Activated CD4-positive, alpha-beta T cell treated with anti-CD3 and anti-CD28 coated beads, Interleukin-2, amount 50 U/mL, for 48 hours (primary cell): ENCODE measurements at places on chromosomes 5 and 9.

DNA sequence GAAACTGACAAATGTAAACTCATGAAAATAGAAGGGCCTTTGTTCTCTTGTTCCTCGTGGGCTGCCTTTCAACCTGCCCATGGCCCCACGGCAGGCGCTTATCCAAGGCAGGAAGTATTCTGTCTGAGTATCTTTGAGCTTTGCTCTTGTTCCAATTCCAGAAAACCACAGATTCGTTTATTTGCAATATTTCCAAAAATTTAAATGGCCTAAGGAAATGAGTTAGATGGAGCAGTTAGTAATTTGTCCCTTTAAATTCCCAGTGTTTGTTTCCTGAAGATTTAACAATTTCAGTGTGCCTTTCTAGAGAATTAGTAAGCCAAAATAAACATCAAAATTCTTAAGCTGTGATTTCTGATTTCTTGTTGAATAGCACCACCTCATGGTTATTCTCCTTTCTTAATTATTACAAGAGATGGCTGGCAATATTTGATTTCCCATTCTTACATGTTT lies 299.4 kb upstream of the RASA1 start:
- no peak for DNase-seq

DNA sequence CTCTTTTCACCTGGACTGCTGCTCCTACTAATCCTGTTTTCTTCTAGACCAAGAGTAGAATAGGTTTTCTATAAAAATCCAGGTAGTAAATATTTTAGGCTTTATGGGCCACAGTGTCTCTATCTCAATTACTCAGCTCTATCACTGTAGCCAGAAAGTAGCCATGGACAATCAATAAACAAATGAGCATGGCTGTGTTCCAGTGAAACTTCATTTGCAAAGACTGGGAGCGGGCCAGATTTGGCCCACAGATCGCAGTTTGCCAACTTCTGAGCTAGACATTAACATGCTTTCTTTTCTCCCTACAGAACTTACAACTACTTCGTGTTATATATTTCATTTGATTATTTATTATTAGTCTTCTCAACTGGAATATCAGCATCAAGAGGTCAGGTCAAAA lies 30.2 kb downstream of the BRINP1 start:
- no peak for DNase-seq

- no peak for DNase-seq
Observed at GRCh38 chr9:107699231-107699630, 209.7 kb upstream of the KLF4 start.

GRCh38 chr5:53114988-53115387 lies 5.4 kb upstream of the MOCS2 start:
- DNase-seq, result no peak

DNA sequence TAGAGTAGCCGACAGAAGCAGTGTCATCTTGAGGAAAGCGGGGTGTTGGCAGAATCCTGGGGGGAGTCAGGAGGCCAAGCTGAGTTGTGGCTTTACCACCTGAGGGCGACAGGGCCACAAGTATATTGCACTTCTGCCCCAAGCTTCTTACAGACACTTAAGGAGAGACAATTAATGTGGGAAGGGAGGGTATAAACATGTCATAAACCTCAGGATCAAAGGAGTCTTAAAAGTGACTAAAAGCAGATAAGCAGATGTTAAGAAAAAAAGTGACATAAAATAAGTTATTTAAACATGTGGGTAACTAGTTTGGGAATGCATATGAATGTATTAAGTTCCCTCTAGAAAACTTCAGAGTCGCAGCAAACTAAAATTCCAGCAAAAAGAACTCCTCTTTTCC lies 63.9 kb downstream of the ERAP1 start:
- DNase-seq, result no peak
